ENCODE measurements at places on chromosomes 11 and 22.

- DNase-seq: no peak
Measured at GRCh38 chr11:120744016-120744994, 232.8 kb downstream of the GRIK4 start.

GRCh38 chr11:66745356-66746235, 16.6 kb upstream of the SPTBN2 start:
- no peak for DNase-seq

DNA sequence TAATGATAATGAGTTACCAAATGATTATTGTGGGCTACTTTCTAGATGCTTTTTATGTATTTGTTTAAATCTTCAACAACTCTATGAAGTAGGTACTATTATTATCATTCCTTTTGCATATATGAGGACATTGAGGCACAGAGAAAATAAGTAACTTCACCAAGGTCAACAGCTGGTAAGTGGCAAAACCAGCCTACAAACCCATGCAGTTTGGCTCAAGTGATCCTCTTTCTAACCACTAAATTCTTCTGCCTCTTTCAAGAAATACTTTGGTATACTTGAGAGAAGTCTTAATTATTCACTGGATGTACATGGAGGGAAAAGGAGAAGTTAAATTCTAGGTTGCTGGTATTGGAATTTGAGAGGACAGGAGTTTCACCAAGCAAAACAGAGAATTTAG, 495.2 kb upstream of the CADM1 start:
- DNase-seq: no peak

- peak; percentile 14 for DNase-seq
Measured at GRCh38 chr11:94897330-94897768, 76.0 kb downstream of the CWC15 start.

DNA sequence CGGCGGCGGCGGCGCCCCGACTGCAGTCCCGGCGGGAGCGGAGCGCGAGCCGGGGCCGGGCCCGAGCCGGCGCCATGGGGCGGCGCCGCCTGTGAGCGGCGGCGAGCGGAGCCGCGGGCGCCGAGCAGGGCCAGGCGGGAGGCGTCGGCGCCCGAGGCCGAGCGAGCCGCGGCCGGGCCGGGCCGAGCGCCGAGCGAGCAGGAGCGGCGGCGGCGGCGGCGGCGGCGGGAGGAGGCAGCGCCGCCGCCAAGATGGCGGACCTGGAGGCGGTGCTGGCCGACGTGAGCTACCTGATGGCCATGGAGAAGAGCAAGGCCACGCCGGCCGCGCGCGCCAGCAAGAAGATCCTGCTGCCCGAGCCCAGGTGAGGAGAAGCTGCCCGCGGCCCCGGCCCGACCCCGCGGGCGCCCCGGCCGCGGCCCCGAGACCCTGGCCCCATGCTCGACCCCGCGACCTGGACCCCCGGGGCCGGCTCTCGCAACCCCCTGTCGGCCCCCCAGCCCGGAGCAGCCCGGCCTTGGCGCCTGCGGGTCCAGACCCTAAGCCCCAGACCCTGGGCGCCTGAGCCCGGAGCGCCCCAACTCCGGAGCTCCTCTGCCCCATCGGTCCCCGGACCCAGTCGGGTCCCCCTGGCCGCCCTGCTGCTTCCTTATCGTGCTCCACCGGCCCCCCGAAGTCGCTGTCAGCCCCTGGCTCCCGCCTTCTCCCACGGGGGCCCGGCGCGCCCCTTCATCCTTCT, at the start of gene GRK2:
GRK2 (plus strand) TSS at position 25 of the 739 bp plus-strand sequence; CDS start at position 252, 227 bp downstream.
- DNase-seq: no peak

DNA sequence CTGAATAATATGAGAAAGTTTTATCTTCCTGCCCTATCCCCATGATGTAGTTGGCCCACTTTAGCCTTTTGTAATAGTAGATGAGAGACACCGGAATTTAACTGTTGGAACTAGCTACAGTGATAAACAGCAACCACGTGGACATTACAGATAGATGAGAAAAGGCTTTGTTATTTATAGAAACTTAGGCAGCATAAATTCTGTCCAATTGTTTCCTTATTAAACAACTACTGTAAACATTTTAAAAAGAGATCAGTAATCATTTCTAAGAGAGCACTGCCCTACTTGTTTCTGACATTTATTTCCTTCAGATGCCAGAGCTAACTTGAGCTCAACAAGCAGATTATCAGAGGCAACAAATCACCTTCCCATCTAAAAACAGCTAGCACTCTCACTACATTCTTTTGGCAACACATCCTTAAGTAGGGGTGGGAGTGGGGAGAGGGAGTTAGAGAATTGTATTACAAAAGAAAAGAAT, 63.1 kb downstream of the SOX6 start:
- DNase-seq: no peak

GRCh38 chr11:2268729-2269600, 1.4 kb downstream of the ASCL2 start:
- DNase-seq: peak; percentile 75

DNA sequence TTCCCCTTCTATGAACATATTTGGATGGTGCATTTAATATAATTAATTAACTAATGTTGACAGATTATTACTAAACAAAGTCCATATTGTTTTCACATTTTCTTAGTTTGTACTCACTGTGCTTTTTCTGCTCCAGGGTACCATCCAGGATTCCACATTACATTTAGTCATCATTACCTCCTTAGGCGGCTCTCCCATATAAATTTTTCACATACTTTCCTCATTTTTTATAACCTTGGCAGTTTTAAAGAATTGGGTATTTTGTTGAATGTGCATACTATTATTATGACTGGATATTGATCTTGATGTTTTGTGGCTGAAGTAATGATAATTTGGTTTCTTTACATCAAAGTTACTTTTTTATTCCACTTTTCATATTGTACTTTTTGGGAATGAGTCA, 755.6 kb upstream of the ANO3 start:
- no peak for DNase-seq

DNA sequence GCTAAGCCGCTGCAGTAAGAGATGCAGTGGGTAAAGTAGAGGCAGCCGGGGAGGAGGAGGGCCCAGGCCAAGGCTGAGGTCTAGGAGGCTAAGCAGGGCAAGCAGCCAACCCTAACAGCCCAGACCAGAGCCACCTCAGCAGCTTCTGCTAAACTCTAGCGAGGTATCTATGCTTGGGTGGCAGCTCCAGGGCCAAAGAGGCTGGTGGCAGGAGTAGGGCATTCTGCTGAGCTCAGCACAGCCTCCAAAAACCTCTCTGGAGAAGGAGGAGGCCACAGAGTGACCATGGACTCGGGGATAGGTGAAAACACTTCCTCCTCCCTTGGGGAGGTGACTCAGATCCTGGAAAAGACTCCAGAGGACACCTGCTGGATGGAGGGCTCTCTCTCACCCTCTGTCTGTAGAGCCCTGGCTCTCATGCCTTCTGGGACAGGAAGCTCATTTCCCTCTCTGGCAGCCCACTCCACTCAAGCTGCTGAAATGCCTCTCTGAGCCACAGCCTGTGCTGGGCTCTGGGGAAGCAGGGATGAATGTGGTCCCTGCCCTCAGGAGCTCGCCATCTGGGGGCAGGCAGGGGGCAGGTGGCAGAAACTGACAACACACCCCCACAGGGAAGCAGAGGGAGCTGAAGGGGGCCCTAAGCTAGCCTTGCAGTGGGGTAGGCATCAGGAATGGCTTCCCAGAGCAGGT, 16.5 kb upstream of the TPBGL start:
- DNase-seq: no peak

- no peak for DNase-seq
Measured at GRCh38 chr11:70012134-70012733, 65.9 kb upstream of the ANO1 start.

DNA sequence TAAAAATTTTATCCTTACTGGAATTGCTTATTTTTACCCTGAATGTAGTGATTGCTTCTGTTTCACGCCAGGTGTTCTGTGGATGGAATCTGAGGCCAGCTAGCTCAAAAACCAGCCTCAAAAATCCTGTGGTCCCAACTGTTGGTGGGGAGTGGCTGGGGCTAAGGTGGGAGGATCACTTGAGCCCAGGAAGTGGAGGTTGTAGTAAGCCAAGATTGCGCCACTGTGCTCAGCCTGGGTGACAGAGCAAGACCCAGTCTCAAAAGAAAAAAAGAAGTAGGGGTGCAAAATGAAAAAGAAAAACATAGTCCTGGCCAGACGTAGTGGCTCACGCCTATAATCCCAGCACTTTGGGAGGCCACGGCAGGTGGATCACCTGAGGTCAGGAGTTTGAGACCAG, 27.0 kb upstream of the SLC5A1 start:
- DNase-seq: no peak

- DNase-seq: no peak
Measured at GRCh38 chr22:24155627-24156140, 25.6 kb upstream of the SUSD2 start.

- no peak for DNase-seq
Measured at GRCh38 chr11:68042219-68043028, 3.6 kb downstream of the TCIRG1 start.

- DNase-seq: no peak
Measured at GRCh38 chr11:22775248-22775647, 54.4 kb downstream of the SVIP start.

DNA sequence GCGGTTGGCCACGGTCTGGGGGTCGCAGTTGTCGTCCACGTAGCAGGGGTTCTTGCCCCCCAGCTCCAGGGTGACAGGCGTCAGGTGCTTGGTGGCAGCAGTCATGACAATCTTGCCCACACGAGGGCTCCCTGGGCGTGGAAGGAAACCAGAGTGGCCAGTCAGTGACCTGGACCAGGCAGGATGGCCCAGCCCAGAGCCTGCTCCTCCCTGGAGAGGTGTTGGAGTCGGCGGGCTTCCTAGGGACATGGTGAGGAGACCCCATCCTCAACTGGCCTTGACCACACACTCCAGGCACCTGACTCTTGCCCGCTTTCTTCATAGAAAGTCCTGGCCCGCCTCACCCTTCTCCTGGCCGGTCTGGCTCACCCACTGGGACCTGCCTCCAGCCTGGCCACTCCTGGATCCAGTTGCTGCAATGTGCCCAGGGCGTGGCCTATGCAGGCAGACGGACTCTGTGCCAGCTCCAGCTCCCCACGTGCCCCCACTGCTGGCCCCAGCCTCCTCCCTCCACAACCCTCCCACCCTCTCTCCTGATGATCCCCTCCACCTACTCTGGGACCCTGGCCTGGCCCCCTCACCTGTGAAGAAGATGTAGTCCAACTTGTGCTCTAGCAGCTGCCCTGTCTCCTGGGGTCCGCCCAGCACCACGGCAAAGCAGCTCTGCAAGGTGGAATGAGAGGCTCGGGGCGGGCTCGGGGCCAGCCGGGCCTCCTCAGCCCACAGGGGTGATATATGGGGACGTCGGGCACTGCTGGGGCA, 8.7 kb downstream of the ALDH3B2 start:
- no peak for DNase-seq

DNA sequence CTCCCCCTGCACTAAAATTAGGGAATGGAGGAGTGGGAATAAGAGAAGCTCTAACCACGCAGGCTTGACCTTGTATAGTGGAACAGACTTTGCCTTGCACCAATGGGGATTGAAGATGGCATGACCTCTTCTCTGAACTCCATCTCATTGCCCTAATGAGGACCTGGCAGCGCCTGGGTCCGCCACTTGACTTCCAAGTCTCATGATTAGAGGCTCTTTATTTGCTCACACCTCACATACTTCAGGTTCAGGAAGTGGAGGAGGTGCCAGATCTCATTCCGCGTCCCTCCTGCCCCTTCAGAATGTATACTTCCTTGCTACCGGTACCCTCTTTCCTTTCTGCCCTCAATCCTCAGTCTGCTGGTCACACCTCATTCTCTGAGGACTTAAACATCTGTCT, 106.0 kb upstream of the CD44 start:
- no peak for DNase-seq

- DNase-seq: no peak
Measured at GRCh38 chr11:1936072-1936780, 10.9 kb upstream of the MRPL23 start.

DNA sequence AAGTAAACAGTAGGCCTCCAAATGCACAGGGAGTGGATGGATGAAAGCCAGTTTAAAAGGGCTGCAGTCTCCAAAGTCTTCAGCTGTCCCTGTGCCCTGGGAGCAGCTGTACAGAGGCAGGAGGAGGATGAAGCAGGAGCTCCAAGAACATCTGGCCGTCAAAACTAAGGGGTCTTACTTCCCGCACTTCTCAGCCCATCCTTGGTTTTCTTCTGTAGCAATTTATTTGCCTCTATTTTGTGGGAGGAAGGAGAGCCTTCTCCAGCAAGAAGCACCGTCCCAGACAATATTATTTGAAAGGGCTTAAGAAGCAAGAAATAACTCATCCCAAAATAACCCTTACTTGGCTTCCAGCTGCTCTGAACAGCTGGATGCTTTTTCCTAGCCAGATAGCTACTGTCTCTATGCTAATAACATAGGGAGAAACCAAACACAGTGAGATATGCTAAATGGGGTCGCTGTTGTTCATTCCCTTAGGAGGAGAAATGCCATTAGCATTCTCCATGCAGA, 133.2 kb downstream of the SPATA19 start:
- DNase-seq: no peak
